Activated CD4-positive, alpha-beta T cell treated with anti-CD3 and anti-CD28 coated beads, Interleukin-2, amount 50 U/mL, for 16 hours (primary cell): ENCODE measurements at places on chromosomes 3 and 15.

DNA sequence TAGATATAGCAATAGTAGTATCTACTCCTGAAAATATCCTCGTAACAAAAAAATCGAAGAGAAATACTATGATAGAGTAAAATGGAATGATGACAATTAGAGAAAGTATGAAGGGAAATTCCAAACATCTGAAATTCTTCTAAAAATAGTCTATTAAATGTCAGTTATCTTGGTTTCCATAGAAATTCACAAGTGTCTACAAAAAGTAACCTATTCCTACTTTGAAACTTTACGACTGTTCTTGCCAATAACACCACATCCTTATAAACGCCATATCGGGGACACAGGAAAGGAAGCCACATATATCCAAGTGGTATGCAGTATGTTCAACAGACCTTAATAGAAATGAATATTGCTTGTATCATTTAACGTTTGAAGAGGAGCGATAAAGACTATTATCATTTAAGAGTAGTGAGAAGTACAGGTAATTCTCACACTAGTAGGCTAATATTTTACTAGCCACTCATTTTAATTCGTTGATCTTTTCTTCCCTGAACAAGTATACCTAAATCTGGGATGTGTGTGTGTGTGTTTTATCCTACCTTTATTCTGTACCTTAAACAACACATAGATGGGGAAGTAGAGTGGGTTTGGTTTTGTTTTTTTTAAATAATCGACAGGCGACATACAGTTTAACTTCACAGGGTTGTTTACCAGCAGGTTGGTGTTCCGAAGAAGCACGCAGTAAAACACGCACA is 1.2 kb downstream of the GPR176 start:
- no peak for DNase-seq

DNA sequence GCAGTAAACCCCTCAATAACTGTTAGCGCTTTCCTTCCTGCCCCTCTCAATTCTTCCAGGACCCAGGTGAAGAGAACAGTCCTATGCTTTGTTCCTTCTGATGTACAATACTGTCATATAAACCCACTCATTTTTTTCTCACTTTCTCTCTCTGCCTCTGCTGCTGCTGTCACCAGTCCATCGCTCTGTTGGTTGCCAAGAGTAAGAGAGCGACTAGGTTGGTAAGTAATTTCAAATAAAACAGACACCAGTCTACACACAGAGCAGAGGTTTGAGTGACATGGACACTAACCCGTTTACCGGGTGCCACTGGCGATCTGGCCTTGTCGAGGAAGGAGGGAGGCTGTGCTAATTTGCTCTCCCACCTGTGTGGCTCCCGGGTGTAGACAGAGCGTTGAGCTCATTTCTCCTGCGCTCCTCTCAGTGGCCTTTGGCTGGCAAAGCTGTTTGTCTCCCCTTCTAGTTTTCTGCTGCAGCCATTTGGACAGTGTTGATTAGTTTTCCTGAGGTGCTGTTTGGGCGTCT is 215.4 kb downstream of the THSD4 start:
- no peak for DNase-seq

GRCh38 chr15:29589975-29590374 is 232.3 kb downstream of the TJP1 start:
- DNase-seq: no peak

GRCh38 chr15:93826293-93826692 is 405.1 kb upstream of the MCTP2 start:
- no peak for DNase-seq

DNA sequence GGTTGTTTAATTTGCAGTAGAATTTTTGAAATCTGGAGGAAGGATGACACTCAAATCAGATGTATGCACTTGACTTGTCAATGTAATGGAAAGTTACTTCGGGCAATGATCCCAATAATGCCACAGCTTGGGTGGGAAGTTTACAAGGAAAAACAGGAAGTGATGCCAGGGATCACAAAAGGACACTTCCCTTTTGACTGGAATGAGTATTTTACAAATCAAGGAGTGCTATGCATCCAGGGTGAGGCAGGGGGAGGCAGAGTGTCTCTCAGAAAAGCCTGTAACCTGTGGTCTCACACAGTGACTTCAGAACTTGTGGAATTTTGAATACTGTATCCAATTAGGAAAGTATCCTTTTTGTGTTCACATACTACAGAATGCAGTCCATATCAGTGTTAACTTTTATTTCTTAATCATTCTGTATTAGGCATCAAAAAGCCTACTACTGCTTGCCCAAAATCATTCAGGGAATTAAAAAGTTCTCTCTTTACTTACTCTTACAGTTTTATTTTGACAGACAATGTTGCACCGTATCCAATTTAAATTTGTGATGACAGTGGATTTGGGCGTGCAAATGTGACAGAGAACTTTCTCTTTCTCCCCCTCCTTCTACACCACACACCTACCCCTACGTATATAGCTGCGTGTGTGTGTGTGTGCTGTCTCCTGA is 445.1 kb downstream of the MECOM start:
- DNase-seq: no peak

DNA sequence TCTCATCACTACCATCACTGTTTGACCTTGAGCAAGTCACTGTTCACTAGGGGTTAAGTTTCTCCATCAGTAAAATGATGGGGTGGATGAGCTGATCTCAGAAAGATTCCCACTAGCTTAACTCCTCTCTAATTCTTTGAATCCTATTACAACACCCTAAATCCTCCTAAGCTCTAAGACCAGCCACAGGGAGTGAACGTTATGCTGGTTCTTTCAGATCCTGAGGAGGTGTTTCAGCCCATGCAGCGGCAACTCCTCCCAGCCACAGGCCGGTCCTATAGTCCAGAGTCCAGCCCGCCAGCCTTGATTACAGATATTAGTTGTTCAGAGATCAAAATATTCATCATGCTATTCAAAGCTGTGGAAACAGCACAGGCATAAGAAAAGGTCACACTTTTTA is 15.1 kb downstream of the MB21D2 start:
- no peak for DNase-seq

DNA sequence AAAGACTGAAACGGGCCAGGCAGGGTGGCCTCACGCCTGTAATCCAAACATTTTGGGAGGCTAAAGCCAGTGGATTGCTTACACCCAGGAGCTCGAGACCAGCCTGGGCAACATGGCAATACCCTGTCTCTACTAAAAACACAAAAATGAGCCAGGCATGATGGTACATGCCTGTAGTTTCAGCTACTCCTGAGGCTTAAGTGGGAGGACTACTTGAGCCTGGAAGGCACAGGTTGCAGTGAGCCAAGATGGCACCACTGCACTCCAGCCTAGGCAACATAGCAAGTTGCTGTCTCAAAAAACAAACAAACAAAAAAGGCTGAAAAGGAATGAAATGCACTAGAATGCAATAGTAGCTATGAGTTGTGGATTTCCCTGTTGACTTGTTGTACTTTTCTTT is 94.7 kb downstream of the STAG1 start:
- no peak for DNase-seq

GRCh38 chr15:70566989-70567388 is 196.4 kb downstream of the UACA start:
- DNase-seq: no peak

- no peak for DNase-seq
These were observed 240.6 kb downstream of the OPA1 start for GRCh38 chr3:193833592-193833991.

- DNase-seq: no peak
These were observed 2.1 kb downstream of the RHOV start for GRCh38 chr15:40871749-40872617.

- no peak for DNase-seq
These were observed 17.8 kb upstream of the RHCG start for GRCh38 chr15:89514186-89514585.

DNA sequence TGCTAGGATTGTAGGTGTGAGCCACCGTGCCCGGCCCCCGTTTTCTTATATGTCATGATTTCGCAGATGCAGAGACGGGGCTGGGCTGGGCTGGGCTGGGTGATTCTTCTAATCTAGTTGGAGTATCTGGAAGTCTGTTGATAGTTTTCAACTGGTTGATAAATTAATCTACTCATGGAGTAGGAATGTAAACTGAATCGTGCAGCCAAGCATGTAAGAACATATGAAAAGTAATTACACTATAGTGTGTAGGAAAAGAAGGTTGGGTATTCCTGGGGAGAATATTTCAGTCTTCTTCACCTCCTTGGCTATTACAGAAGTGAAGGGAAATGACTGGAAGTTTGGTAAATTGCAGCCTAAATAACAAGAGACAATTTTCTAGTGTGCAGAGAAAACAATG is 82.6 kb upstream of the MAGI1 start:
- no peak for DNase-seq

GRCh38 chr15:71295603-71296314 is 180.5 kb downstream of the THSD4 start:
- DNase-seq: no peak

DNA sequence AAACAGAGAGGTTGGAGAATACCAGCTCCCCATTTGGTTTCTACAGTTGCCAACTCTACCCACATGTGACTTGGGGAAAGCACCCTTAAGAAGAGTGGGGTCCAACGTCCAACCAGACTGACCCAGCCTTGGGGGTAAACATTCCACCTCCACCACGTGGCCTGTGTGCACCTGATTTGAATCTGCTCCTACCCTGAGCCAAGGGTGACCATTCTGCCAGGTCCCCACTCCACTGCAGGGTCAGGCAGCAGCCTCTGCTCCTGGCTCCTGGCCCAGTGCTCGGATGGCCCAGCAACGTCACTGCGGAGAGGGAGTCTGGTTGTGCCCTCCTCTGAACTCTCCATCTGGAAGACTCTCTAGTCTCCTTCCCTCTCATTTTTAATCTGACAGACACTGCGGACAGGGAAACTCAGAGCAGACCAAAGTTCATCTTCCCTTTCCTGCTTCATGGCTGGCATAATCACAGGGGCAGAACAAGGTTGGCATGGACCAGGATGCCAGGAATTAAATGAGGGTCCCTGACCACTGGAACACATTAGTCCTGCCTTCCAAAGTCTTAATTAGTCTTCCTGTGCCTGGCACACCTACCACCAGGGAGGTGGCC is 29.4 kb downstream of the FHIT start:
- no peak for DNase-seq

DNA sequence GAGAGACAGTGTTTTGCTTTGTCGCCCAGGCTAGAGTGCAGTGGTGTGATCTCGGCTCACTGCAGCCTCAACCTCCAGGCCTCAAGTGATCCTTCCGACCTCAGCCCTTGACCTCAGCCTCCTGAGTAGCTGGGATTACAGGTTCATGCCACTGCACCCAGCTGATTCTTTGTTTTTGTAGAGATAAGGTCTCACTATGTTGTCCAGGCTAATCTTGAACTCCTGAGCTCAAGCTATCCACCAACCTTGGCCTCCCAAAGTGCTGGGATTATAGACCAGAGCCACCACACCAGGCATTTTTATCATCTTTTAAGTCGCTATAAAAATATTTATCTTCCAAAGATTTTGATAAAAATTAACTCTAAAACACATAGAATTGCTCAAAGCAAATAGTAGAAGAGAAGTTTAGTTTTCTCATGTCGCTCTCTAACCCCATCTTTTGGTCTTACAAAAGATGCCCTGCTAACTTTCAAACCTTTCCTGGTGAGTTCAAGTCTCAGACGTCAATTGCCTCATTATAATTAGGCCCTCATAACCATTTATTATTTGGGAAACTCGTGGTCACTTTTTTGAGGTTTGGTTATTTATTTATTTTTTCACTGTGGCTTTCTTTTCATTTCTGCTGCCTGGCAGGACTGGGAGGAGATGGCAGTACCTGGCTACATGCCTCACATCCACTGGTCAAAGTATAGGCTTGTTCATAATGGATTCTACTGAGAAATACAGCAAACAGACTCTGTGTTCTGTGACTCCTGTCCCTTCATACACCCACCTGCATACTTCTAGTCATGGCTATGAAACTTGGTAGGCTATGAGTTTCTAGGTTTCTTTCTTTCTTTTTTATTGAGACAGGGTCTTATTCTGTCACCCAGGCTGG is 48.3 kb upstream of the DPPA4 start:
- DNase-seq: no peak

GRCh38 chr15:43135351-43135750 is 2.0 kb downstream of the TMEM62 start:
- DNase-seq: no peak

DNA sequence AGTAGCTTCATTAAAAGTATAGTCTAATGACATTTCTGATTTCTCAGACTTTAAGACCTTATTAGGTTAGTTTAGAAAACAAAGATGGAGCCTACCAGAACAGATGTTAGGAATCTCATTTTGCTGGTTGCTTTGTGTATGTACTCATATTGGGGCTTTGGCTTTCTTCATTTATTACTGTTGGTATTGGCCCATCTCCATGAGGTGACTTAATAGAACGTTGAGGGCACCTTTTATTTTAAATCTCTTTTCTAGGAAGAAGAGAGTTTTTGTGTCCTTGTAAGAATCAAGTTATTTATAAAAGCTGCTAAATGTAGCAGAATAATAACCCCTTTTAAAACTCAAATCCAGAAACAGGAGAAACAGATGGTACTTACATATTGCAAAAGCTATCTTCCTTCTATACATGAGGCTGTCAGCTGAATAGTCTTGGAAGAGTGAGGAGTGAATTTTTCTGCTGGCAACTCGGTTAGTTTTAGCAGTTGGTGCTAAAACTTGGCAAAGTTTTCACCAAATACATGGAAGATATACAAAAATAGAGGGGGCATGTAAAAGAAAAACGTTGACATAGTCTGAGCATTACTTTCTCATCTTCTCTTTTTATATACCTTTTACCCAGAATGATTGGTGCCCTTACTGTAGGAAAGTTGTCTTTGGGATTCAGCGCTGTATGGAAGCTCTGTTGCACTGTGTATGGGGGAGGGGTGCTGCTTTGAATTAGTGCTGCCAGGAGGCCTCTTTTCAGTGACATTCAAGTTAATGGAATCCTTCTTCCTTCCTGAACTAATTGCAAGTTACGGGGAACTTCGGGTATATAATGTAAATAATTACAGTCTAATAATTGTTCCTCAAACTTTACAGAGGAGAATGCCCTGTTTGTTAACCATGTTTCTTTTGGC is 35.8 kb downstream of the CTNNB1 start:
- no peak for DNase-seq

- no peak for DNase-seq
These were observed 36.1 kb upstream of the ACKR4 start for GRCh38 chr3:132561003-132561402.

GRCh38 chr3:7667774-7668173 is 806.9 kb downstream of the GRM7 start:
- no peak for DNase-seq

GRCh38 chr3:170233530-170233929 is 11.3 kb downstream of the PRKCI start:
- no peak for DNase-seq

- DNase-seq: no peak
These were observed 81.8 kb downstream of the ALCAM start for GRCh38 chr3:105448338-105448982.

DNA sequence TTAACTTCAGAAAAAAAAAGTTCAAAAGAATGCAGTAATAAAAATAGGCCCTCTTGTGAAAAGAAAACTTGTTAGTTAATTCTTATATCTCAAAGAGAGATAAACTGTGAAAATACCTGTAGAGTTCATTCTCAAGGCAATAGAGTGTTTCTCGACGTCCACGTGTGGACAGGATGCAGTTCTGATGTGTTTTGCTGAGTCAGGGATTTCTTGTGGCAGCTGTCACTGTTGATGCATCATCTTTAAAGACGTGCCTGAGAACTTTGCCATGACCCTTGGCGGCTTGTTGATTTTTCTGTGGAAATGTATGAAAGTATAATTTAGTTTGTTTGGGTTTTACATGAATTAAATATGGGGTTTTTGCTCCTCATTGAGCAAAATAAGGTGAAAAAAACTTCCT is 702.2 kb downstream of the NLGN1 start:
- no peak for DNase-seq
